COR-L47 (cell line): ENCODE measurements at places on chromosomes 7 and 10.

DNA sequence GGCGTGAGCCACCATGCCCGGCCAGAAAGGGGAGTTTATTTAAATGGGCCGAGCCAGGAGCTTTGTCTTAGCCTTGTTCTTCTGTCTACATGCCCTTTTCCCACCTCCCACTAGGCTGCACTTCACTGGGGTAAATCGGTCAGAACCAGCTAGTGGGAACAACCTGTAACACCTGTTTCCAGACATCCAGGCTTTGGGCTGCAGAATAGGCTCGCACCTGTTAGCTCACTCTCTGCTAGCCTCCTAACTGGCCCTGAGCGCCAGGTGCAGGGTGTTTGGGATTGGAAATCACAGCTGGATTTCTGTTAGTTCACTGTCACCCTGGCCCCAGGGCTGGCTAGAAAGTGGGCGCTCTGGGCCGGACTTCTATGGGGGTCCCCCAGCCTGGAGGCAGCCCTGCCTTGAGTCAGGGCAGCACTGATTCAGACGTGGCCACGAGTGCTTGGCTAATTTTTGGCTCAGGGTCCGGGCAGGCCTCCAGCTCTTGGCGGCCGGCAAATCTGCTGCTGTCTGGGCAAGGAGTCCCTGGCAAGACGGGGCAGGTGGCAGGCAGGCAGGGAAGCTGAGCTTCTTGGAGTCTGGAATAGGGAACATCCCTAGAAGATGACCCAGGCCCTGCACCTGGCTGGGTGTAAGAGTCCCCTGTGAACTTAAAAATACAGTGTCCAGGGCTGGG lies 48.6 kb downstream of the GTF2IRD1 start:
- peak; percentile 58 for DNase-seq

- peak; percentile 62 for DNase-seq
Observed at GRCh38 chr10:89644967-89645741, at the start of gene PANK1. PANK1 (minus strand) TSS chr10:89645242; CDS start chr10:89644891, 351 bp downstream.

DNA sequence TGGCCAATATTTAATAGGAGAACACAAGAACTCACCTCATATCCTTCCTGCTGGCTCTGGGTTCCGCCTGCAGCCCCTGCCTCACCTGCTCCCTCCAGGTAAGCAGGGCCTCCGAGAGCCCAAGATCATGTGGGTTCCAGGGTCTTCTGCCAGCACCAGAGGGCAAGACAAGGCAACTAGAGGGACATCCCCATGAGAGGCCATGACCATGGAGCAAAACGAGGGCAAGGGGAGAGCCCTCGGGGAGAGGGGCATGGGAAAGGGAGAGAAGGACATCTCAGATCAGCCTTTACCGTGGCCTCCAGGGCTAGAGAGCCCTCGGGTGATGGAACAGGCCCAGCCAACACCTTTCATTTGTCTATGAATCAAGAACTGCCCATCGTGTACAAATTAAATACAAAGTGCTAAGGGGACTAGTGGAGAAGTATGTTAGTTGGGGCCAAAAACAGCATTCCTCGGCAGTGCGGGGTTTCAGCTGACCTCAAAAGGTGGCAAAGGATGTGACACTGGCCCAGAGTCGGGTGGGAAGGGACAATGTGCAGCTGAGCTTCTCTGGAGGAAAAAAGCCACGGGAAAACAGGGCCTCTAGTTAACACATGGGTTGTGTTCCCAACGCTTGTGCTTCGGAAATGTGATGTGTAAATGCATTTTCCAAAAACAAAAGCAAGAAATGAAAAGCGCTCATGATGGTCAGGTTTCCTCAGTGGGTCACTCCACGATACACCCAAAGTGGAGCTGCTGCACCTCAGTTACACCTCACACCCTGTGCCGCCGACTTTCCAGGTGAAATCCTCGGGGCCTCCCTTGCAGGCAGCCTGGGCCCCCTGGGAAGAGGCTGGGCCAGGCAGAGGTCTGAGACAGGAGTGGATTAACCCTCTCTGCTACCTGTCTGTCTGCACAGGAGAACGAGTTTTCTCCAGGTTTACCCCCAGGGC lies 2.0 kb downstream of the AOC1 start:
- no peak for DNase-seq

DNA sequence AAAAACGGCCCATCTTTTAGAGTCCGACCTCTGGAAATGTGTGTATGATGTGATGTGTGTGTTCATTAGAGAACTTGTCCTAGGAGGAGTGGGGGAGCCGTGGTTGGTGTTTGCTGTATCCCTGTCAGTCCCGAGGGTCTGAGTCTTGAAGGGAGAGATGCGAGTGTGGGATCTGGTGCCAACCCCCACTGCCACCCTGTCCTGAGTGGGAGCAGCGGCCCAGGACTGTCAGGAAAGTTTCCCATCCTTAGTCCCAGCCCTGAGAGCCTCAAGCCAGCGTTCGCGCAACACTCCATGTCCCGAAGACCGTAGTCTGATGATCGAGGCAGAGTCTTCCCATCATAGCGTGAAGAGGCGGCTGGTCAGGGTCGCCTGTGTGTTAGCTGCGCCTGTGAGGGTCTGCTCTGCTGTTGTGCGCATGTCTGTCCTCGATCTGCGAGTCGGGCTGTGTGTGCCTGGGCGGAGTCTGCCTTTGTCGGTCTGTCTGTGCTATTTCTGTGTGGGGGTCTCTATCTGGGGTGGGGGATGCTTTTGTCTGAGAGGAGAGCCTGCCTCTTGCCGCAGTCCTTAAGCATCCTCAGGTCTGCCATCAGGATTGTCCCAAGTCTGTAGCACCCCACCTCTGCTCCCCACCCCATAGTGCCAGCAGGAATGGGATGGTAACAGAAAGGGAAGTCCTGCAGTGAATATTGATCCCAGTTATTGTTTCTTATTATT lies 514 bp upstream of the CHAT start:
- no peak for DNase-seq

DNA sequence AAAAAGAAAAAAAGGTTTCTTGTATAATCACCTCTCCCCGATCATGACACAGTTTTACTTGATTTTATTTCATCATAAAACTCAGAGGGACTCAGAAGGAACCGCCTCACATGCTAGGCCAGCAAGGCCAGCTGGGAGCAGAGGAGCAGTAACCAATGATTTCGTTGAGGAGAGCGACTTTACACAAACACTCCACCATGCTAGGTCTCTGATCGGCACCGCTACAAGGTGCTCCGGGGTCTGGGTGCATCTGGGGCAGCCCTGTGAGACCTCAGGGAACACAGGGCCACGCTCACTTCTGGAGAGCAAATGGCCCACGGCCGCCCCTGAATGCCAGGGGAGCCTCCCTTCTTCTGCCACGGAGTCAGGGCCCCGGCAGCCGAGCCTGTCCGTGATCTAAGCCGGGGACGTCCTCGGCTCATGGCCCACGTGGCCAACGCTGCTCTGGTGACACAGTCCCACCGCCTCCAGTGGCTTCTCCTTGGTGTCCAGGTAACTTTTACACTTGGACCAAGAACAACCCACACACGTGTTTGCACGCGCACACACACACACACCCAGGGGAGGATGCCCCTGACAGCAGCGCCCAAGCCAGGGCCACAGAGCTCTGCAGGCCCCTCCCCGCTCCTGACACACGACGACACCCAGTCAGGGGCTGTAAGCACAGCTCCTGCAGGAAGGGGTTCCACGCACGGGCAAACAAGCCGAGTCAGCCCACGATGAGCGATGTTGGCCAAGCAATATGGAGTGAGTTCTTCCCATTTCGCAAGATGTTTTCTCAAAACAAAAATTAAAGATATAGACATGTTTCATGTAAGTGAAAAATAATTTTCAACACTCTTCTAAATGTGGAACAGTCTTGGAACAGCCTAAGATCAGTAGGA lies 332.3 kb downstream of the DNAJB6 start:
- no peak for DNase-seq

GRCh38 chr7:101687791-101688182 lies 58.7 kb upstream of the MYL10 start:
- no peak for DNase-seq

GRCh38 chr10:101902820-101903145 lies 59.2 kb upstream of the KCNIP2 start:
- peak; percentile 19 for DNase-seq

DNA sequence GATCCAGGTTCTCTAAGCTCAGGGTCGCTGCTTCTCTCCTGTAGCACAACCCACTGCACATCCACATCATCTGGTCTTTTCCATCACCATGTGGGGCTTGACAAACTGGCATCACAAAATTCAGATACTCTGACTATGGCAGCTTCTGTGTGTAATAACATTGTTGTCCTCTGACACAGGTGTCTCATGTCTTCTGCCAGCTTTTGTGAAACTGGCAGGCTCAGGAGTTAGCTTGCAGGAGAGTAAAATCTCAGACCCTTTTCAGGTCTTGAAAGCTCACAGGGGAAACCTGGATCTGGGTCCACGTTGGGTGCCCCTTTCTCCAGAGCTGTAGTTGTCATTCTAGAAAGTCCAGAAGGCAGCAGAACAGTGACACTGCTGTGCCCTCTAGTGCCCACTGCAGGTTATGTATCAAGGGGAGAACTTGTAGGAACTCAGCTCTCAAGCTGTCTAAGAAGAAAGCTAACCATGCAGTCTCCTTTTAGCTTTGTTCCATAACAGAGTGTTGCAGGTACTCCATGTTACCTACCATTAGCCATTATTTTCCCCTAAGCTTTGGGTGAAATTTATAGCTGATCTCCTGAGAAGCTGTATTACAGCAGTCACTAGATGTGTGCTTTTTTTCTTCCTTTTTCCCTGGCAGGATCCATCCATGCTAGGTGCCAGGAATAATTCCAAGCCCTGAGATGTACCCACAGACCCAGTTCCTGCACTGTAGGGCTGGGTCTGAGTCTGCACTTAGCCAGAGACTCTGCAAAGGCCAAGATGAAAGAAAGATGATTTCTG lies 102.7 kb downstream of the ZNF248 start:
- DNase-seq, result no peak

DNA sequence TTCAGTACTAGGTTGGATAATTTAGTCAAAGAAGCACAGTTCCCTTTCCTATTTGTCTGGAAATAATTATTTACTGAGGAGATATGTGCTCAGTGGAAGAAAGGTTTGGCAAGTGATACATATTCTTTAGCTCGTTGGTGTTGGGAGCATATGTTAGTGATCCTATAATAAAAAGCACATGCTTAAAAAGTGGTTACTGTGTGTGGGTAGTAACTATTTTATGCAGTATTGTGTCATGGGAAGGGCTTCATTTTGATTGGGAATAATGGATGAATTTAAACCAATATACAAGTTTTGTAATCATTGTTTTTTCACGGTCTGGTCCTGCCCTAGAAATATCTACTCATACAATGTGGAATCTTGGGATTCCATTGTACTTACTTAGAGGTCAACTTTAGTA lies 188.7 kb upstream of the PPP1R3A start:
- DNase-seq, result no peak

DNA sequence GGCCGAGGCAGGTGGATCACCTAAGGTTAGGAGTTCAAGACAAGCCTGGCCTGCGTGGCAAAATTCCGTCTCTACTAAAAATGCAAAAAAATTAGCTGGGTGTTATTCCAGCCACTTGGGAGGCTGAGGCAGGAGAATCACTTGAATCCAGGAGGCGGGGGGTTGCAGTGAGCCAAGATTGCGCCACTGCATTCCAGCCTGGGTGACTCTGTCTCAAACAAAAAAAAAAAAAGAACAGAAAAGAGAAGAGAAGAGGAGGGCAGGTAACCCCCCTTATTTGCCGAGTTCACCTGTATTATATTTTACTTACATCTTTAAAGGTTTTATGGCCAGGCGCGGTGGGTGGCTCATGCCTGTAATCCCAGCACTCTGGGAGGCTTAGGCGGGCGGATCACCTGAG lies 91.7 kb downstream of the RNF216 start:
- DNase-seq, result no peak

DNA sequence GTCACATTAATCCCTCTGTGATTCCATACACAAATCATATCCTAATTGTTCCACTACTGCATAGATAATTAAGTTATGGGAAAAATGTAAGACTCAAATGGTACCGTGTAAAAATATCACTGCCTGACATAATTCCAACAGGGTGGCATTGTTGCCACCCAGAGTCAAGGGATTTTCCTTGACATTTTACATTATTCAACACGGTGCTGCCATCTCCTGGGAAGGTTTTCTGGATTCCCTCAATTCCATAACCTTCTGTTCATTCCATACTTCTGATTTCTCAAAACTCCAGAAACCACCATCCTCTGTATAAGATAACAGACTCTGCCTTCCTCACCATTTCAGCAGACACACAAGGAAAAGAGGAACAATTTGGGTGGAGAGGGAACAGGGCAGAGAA lies 495.9 kb downstream of the XPNPEP1 start:
- DNase-seq, result no peak

- no peak for DNase-seq
Observed at GRCh38 chr7:107972941-107973376, 30.0 kb downstream of the LAMB1 start.

- no peak for DNase-seq
Observed at GRCh38 chr7:15399441-15399840, 162.4 kb downstream of the AGMO start.

- no peak for DNase-seq
Observed at GRCh38 chr7:105680505-105681187, 99.4 kb upstream of the EFCAB10 start.

DNA sequence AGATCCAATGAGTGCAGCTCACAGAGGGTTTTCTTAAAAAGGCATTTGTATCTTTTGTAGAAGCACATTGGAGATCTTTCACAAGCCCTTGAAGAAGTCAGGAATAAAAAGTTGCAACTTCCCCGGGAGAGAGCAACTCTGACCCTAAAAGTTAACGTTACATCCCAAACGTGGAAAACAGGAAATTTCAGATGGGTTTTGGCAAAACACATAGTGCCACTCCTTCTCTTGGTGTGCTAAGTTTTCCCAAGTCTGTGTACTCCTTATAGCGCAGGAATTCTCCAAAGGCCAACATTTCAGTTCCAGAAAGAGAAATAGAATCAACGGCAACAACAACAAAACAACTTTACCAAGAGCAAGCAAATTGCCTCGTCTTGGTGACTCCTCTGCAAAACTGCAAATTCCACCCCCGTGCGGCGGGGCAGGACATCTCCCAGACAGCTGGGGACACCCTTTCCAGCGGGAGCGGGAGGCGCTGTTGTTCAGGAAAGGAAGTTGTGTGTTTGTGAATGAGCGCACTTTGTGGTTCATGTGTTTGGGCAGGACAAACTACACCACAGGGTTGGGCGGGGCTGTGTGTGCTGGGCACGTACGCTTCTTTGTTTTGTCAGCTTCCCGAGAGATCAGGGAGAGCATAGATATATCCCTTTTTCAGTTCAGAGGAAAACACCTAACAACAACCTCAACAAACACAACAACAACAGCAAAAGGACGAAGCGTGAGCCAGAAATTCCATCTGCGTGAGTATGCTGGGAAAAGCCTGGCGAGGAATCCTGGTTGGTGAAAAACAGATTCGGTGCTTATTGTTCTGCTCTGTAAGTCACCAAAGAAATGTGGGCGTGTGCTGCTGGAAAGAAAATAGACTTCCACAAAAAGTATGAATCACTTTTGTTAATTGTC lies 294.7 kb upstream of the PITRM1 start:
- DNase-seq, result no peak

- DNase-seq, result no peak
Observed at GRCh38 chr7:42693722-42694121, 218.1 kb downstream of the C7orf25 start.

DNA sequence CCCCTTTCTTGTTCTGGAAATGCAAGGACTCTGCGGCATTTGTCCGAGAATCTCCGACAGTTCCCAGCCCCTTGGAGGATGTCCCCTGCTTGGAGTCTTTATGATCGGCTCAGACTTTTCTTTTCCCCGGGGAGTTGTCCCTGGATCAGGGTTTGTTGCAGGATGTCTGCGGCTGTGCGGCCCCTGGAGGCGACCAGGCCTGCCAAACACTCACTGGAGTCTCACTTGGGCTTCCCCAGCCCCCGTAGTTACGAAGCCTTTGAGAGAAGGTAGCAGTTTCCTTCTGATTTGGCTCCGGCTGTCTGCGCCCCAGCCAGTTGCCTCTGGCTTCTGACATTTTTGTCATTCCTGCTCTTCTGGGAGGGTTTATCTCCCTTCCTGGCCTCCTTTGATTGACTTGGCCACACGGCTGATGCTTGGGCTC lies 16.1 kb downstream of the COL26A1 start:
- DNase-seq, result no peak

- no peak for DNase-seq
Observed at GRCh38 chr10:71520042-71520441, 123.3 kb downstream of the CDH23 start.
